ENCODE measurements at places on chromosomes 11 and 22.

DNA sequence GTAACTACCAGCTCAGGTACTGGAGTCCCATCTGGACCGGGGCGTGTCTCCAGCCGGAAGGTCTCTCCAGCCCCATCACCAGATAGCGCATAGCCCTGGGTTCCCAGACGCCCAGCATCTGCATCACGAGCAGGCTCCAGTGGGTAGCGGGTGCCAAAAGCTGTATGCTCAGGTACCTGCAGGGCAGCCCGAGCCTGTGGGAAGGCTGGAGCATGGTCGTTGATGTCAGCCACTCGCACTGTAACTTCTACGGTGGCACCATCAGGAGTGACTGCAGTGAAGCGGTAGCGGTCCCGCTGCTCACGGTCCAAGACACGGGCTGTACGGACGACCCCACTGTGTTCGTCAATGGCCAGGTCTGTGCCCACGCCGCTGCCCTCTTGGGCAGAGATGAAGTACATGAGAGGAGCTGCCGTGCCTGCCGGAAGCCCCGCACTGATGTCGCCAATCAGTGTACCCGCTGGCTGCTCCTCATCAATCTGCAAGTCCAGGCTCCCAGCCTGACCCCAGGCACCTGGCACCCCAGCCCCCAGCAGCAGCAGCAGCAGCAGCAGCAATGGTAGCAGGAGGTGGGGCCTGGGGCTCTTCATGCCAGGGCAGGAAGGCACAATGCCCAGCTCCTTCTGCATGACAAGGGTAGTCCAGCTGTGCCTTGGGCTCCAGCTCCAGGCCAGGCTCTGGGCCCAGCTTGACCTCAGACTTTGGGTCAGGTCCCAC, 14.5 kb downstream of the DCHS1 start:
- no peak for DNase-seq

- peak; percentile 69 for DNase-seq
These were observed 11.3 kb upstream of the OMP start for GRCh38 chr11:77091146-77091940.

DNA sequence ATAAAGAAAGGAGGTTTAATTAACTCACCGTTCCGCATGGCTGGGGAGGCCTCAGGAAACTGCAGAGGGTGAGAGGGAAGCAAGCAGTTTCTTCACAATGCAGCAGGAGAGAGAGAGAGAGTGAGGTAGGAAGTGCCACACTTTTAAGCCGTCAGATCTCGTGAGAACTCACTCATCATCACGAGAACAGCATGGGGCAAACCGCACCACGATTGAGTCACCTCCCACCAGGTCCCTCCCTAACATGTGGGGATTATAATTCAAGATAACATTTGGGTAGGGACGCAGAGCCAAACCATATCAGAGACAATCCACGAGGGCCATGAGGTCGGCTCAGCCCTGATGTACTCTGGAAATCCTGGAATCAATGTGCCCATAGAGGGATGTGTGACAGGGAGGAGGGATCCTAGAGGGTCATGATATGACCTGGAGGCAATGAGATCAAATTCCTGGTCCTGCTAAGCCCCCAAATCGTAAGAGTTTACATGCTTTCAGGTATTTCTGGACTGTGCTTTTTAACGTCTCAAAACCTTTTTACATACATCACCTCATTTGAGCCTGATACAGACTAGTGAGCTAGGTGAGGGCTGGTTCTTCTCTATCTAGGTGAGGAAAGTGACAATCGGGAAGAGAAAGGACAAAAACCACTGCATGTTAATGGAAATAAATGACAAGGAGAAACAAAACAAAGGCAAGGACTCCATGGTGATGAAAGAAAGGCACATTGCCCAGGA, 19.5 kb upstream of the RASSF10 start:
- DNase-seq, result no peak

DNA sequence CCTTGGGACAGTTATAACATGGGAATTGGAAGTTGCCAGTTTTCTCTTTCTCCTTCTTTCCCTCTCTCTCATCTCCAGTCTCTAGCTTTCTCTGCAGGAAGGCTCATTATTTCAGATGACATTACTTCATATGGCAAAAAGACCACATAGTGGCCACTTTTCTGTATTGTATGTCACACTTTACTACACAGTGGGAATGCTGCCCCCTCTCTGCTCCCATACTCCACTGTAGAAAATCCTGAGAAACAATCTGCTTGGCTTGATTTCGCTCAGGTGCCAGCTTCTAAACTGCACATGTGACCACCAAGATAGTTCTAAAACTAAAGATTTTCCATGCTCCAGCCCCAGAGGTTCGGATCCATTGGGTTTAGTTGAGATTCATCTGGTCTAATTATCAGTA, 860.7 kb upstream of the CCDC90B start:
- no peak for DNase-seq

DNA sequence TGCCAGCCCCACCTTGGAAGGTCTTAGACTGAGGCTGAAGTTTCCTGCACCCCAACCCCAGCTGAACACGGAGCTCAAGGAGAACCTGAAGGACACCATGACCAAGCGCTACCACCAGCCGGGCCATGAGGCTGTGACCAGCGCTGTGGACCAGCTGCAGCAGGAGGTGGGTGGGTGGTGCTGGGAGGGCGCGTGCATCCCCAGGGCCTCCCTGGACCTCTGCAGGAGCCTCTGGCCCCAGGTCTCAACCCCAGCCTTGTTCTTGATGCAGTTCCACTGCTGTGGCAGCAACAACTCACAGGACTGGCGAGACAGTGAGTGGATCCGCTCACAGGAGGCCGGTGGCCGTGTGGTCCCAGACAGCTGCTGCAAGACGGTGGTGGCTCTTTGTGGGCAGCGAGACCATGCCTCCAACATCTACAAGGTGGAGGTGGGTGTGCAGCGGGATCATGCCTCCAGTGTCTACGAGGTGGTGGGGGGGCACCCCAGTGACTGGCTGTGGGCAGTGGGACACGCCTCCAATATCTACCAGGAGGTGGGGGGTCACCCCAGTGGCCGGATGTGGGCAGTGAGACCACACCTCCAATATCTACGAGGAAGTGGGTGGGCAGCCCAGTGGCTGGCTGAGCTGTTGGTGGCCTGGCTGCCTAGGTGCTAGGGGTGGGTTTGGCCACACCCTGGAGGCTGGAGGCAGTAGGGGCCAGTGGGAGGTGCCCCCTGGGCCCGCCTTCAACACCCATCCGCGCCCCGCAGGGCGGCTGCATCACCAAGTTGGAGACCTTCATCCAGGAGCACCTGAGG, 4.6 kb downstream of the CD151 start:
- no peak for DNase-seq

GRCh38 chr11:126332221-126332711, 23.2 kb upstream of the ST3GAL4 start:
- no peak for DNase-seq

DNA sequence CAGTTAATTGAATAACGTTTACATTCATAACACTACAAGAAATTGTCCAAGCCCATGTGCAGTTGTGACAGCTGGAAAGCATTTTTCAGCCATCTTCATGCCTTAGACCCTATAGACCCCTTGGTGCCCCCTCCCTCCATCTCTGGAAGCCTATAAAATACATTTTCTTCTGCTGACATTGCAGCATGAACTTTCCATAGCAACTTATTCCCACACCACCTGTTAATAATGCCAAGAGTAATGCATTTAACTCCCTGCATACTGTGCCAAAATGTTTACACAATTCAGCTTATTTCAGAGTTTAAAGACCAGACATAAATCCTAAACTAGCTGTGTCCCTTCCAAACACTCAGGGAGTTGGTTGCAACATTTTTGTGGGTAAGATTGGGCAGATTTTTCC, 143.0 kb upstream of the ARHGAP20 start:
- no peak for DNase-seq

DNA sequence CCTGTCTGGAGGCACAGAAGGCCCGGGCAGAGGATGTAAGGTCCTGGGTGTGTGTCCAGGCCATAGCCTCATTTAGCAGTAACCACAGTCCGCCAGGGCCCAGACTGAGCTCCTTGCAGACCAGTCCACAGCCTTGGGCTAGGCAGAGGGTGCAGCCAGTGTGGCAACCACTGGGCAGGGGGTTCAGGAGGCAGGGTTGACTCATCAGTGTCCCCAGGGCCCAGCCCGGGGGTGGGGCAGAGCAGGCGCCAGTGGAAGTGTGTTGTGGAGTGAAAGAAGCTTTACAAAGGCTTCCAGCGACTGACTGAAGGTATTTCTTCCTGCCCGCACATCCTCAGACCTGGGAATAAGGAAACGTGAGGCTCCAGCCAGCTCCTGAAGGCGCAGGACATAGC, 27.7 kb upstream of the WNT11 start:
- no peak for DNase-seq

- DNase-seq, result no peak
These were observed 5.1 kb downstream of the PHF21A start for GRCh38 chr11:46116007-46116711.

GRCh38 chr22:43848366-43849171, 13.7 kb downstream of the SULT4A1 start:
- DNase-seq, result no peak

GRCh38 chr22:30875481-30876215, 92.9 kb downstream of the MORC2 start:
- no peak for DNase-seq

DNA sequence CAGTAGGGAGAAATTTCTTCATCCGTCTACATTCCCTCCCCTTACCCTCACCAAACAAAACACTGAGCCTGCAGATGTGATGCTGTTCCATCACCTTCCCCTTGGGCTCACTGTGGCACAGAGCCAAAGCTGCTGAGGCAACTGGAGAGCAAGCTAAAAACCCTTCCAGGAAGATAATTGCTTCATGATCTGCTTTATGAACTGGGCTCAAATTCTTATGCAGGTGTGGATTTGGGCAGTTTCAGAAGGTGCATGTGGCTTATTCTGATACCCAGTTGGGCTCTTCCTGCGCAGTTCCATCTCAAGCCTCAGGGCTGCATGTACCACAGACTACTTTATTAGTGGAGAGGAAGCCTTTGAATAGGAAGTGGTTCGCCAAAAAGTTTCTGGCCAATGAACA, 58.3 kb downstream of the AAMDC start:
- peak; percentile 58 for DNase-seq

- DNase-seq, result no peak
These were observed 40.8 kb downstream of the ZNF214 start for GRCh38 chr11:6979365-6979764.

GRCh38 chr11:73175551-73176144, 33.5 kb upstream of the FCHSD2 start:
- no peak for DNase-seq

DNA sequence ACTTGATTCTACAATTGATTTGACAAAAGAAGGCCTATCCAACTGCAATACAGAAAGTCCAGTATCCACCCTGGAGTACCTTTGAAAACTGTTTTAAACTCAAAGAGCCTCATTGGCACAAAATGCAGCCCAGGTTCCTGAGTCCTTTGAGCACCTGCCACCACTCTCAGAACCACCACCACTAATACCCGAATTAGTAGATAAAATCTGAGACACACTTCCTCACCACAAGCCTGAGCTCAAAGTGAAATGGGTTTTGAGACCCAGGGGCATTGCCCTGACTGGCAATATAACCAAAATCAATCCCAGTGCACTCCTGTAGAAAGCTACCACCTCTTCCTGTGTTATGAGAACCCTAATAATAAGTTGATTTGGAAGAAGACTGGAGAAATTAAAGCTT, 215.7 kb downstream of the CSNK2A3 start:
- DNase-seq, result peak; percentile 29

DNA sequence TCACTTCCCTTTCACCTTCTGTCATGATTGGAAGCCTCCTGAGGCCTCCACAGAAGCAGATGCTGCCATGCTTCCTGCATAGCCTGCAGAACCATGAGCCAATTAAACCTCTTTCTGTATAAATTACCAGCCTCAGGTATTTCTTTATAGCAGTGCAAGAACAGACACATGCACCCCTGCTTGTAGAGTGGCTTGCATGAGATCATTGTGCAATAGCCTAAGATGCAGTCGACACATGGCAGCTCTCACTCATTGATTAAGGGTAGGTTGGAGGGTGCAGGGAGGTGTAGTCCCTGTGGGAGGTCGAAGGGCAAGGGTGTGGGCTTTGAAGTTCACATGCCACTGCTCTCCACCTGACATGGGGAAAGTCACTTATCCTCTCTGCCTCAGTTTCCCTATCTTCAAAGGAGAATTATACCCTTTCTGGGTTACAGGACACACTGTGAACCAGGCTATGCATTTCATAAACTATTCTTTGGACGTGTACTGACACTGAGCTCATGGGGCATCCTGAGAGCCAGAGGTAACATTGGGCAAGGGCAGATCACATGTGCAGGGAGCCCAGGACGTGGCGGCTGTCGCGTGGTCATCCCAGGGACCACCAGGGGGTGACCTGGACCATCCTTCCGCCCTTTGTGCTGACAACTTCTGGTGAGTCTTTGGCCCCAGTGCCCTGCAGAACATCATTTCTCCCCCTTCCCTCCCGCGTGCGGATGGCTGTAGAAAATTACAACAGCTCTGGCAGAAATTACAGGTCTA, 69.2 kb upstream of the SHANK2 start:
- DNase-seq, result no peak

DNA sequence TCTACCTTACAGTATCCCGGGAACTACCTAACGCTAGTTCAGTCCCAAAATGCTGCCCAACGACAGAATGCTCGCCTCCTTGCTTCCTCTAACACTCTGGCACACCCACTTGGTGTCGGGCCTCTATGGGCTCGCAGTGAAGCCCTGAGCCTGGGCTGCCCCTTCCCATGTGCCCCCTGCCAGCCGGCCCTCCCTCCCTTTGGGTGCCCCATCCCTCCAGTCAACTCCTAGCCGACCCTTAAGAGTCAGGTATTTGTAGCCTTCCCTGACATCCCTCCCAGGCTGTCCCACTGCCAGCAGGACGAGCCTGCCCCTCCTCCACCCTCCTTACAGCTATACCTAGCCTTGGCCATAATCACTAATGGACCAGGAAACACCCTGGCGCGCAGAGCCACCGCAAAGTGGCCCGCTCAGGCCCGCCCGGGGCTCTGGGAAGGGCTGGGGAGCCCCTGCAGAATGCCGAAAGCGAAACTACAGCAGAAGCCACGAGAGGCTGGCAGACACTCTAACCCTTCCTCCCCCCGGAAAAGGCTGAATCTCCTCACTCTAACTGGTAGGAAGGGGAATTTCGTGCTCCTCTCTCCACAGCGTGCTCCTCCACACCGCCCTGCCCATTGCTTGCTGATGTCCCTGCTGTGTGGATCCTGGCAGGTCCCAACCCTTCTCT, 8.2 kb downstream of the CBX7 start:
- no peak for DNase-seq

GRCh38 chr22:46026899-46027210, 49.9 kb upstream of the WNT7B start:
- DNase-seq, result no peak

- peak; percentile 7 for DNase-seq
These were observed 74.2 kb downstream of the KIRREL3 start for GRCh38 chr11:126926376-126926791.

DNA sequence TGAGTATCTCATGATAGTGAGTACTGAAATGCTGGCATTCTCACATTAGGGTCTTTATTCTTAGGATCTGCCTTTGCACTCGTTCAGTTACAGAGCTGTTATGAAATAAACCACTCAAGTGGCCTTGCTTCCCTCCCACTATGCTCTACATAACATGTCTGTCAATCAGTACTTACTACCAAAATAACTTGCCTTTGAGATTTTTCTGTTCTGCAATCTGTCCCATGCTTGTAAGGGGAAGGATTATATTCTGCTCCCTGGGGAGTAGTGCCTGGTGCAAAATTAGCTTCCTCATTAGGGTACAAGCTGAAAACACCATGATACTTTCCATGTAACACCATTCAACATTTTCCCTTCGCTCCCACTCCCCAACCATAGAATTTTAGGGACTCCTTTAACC, 1.9 kb upstream of the GRAP2 start:
- no peak for DNase-seq

GRCh38 chr11:66146940-66147339, 76.9 kb downstream of the PACS1 start:
- no peak for DNase-seq

GRCh38 chr11:27672836-27673464, 27.3 kb downstream of the BDNF start:
- no peak for DNase-seq

- DNase-seq, result no peak
These were observed 29.4 kb downstream of the IL18 start for GRCh38 chr11:112134473-112134872.

Data from Jurkat, Clone E6-1 (cell line).